Eye (tissue), 1 donor: ENCODE measurements at places on chromosomes 1 and 21.

DNA sequence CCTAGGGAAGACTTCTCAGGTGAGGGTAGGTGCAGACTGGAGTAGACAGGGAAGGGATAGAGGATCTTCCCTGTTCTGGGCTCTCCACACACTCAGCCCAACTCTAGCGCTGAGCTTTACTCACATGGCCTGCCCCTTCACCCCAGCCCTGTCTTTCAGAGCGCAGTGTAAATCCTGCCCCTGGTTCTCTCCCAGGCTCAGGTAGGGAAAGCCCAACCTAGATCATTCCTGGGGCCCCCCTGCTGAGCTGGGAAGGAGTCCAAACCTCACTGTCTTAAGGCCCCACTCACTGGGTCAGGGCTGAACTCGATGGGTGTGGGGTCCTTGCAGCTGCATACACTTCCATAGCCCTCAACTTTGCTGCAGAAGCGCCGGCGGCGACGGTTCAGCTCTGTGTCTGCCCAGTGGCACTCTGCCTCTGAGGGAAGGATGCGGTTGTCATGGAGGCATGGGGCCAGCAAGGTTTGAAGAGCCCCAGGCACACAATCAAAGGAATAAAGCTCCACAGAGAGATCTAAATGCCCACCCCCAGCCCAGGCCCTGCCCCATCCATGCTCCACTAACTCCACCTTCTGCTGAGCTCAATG lies 4.2 kb downstream of the POMGNT1 start:
- no peak for DNase-seq

- peak; percentile 91 for DNase-seq
These were observed 3.0 kb downstream of the TRIM46 start for GRCh38 chr1:155176544-155177071.

- DNase-seq = no peak
These were observed 83.5 kb downstream of the SPAG17 start for GRCh38 chr1:118101515-118101844.

- peak; percentile 68 for DNase-seq
These were observed 22.0 kb downstream of the THAP3 start for GRCh38 chr1:6646499-6647148.

DNA sequence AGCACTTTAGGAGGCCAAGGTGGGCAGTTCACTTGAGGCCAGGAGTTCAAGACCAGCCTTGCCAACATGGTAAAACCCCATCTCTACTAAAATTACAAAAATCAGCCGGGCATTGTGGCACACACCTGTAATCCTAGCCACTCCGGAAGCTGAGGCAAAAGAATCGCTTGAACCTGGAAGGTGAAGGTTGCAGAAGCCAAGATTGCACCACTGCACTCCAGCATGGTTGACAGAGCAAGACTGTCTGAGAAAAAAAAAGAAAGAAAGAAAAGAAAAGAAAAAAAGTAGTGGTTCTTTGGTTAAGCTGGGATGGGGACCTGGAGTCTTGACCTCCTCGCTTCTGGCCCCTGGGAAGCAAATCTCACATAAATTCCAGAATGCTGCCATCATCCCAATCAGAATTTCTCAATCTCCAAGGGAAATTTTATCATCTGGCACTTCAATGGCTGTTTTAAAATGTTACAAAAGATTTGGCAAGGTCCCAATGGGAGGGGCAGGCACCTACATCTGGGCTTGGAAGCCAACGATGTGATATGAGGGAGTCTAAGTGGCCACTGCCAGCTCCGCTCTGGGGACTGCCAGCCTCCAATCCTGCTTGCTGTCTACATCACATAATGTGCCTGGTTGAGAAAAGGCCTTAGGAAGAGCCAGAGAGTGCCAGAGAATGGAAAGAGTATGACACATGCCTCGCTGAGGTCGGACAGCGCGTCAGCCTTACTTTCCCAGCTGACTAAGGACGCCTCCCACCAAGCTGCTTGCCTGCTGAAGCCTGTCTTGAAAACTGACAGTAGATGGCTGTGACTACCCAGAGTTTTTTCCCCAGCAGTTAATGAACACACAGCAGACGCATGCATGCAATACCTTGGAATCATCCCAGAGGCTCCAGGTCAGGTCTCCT lies 42.1 kb upstream of the SRP9 start:
- DNase-seq = peak; percentile 61

GRCh38 chr1:108199201-108199691 lies 897 bp downstream of the SLC25A24 start:
- peak; percentile 78 for DNase-seq

DNA sequence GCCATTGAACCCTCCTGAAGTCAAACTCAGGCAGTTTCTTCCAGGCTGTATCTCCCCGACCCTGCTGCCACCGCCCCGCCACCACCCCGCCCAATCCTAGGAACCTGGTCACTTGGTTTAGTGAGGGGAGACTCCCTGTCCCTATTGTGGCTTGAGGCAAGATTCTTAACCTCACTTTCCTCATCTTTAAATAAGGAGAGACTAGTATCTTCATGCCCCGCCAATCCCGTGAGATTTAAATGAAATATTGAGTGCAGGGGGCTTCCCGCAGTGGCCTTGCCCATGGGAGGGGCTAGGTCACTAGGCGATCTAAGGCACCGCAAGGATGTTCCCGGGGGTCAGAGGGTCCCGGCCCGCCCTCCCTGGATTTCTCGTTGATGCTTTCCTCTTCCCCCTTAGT lies 998 bp downstream of the KDF1 start:
- no peak for DNase-seq

GRCh38 chr1:171254859-171255258 lies 6.6 kb downstream of the FMO1 start:
- DNase-seq = no peak

DNA sequence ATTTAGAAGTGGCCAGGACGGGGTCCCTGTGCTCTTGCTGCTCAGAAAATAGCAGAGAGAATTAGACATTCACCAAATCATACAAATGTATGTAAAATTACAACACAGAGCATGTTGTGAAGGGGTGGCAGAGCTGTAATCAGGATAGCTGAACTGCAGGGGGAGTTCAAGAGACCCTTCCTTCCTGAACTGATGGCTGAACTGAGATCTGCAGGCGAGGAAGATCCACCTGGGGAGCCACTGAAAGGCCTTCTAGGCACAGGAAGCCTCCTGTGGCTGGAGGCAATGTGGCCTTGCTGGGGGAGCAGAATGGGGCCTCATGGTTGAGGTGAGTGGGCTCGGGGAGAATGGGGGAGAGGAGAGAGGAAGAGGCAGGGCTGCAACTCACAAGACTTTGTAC lies 216.5 kb downstream of the PRDM2 start:
- no peak for DNase-seq

GRCh38 chr1:172117800-172118199 lies 276.5 kb downstream of the DNM3 start:
- DNase-seq = no peak

- no peak for DNase-seq
These were observed 513.6 kb downstream of the USP25 start for GRCh38 chr21:16243396-16243795.

DNA sequence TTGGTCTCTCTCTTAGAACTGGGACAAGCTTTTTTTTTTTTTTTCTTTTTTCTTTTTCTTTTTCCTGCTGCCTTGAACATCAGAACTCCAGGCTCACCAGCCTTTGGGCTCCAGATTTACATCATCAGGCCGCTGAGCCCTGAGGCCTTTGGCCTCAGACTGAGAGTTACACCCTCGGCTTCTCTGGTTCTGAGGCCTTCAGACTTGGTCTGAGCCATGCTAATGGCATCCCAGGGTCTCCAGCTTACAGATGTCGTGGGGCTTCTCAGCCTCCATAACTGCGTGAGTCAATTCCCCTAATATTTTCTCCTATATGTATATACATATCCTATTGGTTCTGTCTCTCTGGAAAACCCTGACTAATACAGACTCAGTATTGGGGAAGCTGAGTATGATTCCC lies 36.5 kb upstream of the RC3H1 start:
- no peak for DNase-seq

DNA sequence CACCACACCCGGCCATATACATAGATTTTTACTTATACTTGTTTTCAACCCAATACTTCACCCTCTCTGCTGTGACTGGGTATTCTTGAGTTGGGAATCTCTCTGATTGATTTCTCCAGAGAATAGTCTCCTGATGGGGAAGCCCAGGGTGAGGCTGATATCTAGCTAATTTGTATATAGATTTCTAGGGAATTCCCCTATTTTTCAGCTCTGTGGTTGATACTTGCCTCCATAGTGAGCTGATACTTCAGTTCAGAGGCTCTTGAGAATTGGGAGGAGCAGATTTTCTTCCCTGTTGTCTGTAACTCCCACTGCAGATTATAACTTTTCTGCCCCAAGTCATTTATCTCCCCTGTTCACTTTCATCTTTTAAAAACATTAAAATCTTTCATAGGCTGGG lies 14.5 kb upstream of the SH3BGRL3 start:
- no peak for DNase-seq

GRCh38 chr1:76659171-76659940 lies 207.9 kb upstream of the ST6GALNAC5 start:
- DNase-seq = no peak

GRCh38 chr1:59699227-59699847 lies 115.4 kb upstream of the HOOK1 start:
- peak; percentile 85 for DNase-seq

GRCh38 chr1:116230712-116231111 lies 119.5 kb downstream of the MAB21L3 start:
- DNase-seq = no peak

DNA sequence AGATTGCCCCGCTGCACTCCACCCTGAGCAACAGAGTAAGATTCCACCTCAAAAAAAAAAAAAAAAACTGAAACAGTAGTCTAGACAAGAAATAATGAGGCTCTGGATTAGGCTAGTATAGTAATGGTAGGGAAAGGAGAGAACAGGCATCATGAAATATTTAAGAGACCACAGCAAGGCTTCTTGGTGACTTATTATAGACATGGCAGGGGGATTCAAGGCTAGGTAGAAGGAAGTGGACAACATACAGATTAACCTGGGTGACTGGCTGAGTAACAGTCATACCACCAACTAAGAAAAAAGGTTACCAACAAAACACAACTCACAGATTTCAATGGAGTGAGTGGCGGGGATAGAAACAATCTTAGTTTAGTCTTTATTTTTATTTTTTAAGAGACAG lies 8.3 kb downstream of the NVL start:
- DNase-seq = no peak

DNA sequence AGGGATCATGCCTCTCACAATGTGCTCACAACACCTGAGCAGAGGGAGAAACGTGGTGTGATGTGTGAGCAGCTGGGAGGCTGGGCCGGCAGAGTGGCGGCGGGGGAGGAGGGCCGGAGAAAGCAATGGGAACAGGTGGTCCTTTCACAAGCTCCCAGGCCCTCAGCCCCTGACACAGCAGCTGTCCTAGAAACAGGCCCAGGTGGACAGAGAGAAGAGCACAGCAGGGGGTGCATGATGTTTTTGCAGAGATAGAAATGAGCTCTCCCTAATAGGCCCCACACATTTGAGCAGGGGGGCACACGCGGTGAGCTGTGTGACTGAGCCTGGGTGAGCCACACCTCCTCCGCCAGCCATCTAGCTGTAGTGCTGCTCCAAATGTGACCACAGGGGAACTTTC lies 7.6 kb upstream of the RGS16 start:
- DNase-seq = peak; percentile 92

DNA sequence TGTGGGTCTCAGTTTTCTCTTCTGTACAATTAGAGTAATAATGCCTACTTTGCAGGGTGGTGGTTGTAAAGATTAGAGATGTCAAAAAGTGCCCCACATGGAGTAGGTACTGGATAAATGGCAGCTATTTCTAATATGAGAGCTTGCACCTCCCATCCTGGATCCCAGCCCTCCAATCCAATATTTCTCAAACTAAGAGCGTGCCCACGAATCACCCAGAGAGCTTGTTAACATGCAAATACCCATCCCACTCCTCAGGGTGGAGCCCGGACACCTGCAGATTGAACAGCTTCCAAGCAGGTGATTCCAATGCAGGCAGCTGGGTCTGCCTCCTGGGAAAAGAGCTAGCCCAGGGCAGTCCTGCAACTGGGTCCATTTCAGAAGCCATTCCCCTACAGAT lies 33.0 kb downstream of the LRRN2 start:
- DNase-seq = no peak

DNA sequence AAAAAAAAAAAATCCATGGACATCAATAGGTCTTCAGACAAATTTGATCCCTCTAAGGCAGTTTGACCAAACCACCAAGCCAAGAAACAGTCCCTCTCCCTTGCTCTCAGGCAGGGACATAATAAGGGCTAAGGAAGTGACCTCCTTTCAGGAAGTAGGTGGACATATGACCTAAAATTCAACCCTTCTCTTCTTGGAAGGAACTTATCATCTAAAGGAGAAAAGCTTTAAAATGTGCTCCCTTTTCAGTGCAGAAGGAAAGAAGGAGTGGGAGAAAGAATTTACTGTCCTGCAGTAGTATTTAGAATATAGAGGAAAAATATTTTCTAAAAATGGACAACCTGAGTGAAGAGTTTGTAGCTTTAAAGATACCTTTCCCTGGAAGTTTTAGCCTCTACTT lies 118.1 kb downstream of the DTL start:
- no peak for DNase-seq

- no peak for DNase-seq
These were observed 26.7 kb upstream of the NGF start for GRCh38 chr1:115364780-115365155.

DNA sequence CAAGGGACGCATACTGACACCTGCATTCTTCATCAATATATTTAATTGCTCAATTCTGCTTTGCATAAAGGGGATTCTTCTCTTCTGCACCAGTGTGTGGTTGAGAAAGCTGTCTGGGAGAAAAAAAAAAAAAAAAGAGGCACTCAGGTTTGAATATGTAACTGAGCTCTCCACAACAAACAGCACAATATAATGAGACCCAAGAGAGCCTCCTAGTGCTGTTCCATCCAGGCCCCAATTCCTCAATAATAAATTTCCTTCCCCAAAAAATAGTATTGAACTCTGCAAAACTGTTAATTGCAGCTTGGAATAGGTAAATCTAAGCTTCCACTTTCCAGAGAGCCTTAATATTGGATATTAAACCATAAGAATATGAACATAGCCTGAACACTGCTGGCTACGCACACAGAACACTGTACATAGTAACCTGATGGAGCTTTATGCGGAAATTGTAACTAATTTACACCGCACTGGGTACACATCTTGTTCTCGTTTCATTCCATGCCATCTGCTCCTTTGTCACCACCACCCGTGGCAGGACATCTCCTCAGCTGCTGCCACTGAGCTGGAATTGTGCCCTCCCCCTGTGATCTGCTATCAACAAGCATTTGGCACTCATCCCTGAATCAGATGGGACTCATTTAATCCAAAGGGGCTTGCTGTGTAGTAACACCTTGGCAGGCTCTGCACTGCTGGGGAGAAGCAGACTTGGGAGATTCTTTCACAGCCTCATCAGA lies 272.0 kb downstream of the HHIPL2 start:
- no peak for DNase-seq

GRCh38 chr1:154222518-154222917 lies 1.8 kb downstream of the UBAP2L start:
- DNase-seq = no peak

GRCh38 chr1:115364046-115364779 lies 26.2 kb upstream of the NGF start:
- peak; percentile 28 for DNase-seq

- peak; percentile 45 for DNase-seq
These were observed 295.6 kb downstream of the PTPRC start for GRCh38 chr1:198934426-198934825.

GRCh38 chr1:227424159-227424680 lies 105.9 kb upstream of the CDC42BPA start:
- DNase-seq = no peak
